ENCODE measurements at places on chromosomes 5 and 9. TPM values are rescaled to one million over a fixed set of nuclear protein-coding genes. Genes with fewer than 3 reads are reported as not detected.

Gene PCDHB15
- 18.3 TPM for total RNA-seq

DNA sequence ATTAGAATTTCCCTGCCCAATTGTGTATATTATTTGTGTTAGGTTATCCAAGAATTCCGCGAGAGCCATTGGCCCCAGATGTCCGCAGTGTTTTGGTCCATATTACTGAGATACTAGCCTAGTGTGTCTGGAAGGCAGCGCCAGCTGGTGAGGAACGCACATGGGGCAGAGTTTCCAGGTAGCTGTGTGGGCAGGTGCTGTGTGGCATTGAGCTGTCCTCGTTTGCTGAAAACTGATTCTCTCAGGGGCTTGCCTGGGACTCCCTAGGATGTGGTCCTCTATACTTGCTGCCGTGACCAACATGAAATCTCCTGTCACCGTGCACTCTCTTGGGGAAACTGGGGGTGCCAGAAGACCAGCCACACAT is 288.7 kb downstream of the FANCC start:
- no peak for DNase-seq

Gene MEIKIN
- not detected for total RNA-seq

DNA sequence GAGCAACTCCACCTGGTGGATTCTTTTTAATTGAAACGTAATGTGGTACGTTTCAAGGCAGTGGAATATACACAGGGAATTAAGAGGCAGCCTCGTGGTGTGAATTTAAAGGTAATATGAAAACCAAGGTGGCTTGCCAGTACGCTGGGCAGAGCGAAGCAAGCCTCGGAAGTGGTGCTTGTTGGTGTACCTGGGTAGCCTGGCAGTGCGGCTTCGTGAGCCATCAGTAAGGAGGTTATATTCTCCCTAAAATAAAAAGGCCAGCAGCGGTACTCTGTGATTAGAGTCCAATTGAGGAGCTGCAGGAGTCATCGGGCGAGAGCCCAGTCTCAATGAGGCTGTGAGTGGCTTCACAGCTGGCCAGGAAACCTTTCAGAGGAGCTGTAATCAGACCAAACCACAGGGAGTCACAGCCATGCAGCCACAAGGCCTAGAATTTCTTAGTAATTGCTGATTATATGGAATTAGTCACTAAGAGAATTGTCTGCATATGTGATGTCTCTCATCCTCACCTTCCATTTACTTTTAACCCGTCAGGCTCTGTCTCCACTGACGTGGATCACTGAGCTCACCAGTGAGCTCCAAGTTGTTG is 57.7 kb downstream of the DCP2 start:
- no peak for DNase-seq

Gene ASPN
- 5.3 TPM for total RNA-seq
